Left lung (tissue), 14 donors: ENCODE measurements at places on chromosomes 5 and 9. TPM values are rescaled to one million over a fixed set of nuclear protein-coding genes. Genes with fewer than 3 reads are reported as not detected.

DNA sequence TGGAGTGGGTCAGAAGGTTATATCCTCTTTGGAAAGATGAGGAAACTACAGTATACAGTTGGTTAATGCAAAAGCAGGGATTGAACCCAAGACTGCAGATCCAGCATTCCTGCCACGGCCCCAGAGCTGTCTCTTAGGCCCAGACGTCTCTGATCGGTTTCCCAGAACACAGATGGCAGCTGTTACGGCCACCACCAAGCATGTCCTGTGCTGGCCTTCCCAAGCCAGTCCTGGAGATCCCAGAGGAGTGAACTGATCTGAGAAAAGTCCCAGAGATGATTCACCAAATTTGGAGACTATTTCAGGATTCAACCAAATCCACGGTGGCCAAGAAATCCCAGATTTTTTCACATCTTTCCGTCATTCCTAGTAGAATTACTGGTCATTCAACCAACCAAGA, 20.1 kb downstream of the TNIP1 start:
- no peak overlapping the region for H3K4me3 ChIP-seq
- H3K27me3 ChIP-seq = no peaks in the 10 kb centered on the region
- peak overlapping the region; percentile 39 for H3K27ac ChIP-seq
- no peak for DNase-seq

GRCh38 chr9:112861155-112861554, 29.5 kb downstream of the SLC46A2 start:
- DNase-seq = no peak
- peaks cover 89% of the 10 kb centered on the region for H3K4me1 ChIP-seq
- H3K36me3 ChIP-seq = no peaks in the 10 kb centered on the region
- H3K27me3 ChIP-seq = no peaks in the 10 kb centered on the region
- H3K4me3 ChIP-seq = no peak overlapping the region

The BAAT gene
- 1.0 TPM for total RNA-seq

DNA sequence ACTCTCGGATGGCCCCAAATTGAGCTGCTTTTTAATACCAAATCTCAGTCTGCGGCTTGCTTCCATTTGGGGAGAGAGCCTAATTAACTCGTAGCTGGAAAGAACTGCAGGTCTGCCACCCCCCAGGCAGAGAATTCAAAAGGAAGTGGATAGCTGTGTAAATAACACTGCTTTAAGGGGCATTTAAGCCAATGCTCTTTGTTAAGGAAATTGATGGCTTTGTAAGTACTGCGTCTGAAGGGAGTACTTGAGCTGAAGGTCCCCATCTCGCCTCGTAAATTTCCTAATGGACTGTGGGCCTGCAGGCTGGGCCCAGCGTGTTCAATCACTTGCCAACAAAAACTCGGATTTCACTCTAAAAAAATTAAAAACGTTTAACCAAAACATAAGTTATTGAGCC, 132.7 kb downstream of the PAPPA start:
- H3K36me3 ChIP-seq = no peaks in the 10 kb centered on the region
- DNase-seq = no peak
- no peak overlapping the region for H3K4me3 ChIP-seq
- no peak overlapping the region for H3K27ac ChIP-seq
